SJCRH30 (cell line): ENCODE measurements at places on chromosomes 4 and X. TPM values are rescaled to one million over a fixed set of nuclear protein-coding genes. Genes with fewer than 3 reads are reported as not detected.

GRCh38 chr4:40350627-40351227, 15.6 kb downstream of the CHRNA9 start:
- no peaks in the 10 kb centered on the region for H3K4me1 ChIP-seq
- H3K27me3 ChIP-seq, result no peaks in the 10 kb centered on the region
- no peaks in the 10 kb centered on the region for H3K36me3 ChIP-seq
- H3K27ac ChIP-seq, result no peak overlapping the region

DNA sequence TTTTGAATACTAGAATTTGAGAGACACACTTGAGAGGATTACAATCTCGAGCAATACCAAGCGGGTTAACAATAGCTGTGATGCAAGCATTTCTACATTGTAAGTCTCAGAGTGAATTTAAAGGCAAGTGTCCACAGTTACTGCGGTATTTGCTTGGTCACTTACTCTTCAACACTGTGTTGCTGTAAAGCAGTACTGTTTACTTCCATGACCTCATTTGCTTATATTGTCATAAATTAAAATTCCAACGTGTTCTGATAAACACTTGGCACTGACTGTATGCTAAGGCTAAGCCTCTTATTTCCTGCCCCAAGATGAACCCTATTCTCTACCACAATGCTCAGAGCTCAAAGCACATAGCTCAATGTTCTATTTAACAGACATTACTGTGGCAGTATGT, 11.1 kb downstream of the EXOC1L start:
- H3K4me3 ChIP-seq, result no peak overlapping the region
- no peaks in the 10 kb centered on the region for H3K4me1 ChIP-seq
- no peak overlapping the region for H3K27ac ChIP-seq
- no peaks in the 10 kb centered on the region; the same call in 1 of the 2 replicates for H3K27me3 ChIP-seq

Gene CFP
- 0.08 and 0.32 TPM in 2 replicates for total RNA-seq

Gene TEX11
- 0.08 and 0.23 TPM in 2 replicates for total RNA-seq

Gene DRD5
- not detected in 2 replicates for total RNA-seq

DNA sequence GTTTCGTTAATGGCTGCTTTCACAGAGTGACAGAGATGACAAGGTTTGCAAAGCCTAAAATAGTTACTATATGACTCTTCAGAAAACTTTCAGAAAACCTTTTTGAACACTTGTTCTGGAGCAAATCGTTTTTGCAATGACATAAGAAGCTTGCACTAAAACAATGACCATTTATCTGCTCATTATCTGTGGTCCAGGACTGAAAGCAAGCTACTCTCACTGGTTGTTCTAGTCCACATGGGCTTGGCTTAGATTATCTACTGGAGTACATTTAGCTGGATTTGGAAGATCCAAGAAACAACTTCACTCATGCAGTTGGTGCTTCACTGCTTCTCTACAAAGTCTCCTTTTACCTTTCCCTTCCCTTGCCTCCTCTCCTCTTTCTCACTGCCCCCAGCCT, 1836.4 kb upstream of the AGA start:
- no peak overlapping the region for H3K27ac ChIP-seq
- H3K4me1 ChIP-seq, result no peaks in the 10 kb centered on the region
- no peak for DNase-seq

- H3K4me1 ChIP-seq, result no peaks in the 10 kb centered on the region
- DNase-seq, result no peak
- no peaks in the 10 kb centered on the region for H3K36me3 ChIP-seq
- no peak overlapping the region for H3K4me3 ChIP-seq
- H3K27me3 ChIP-seq, result no peaks in the 10 kb centered on the region
Observed at GRCh38 chr4:48015216-48015615, 1.3 kb downstream of the CNGA1 start.

GRCh38 chrX:12610079-12610478, 181.1 kb upstream of the PRPS2 start:
- no peak overlapping the region for H3K4me3 ChIP-seq
- H3K36me3 ChIP-seq, result no peaks in the 10 kb centered on the region
- peak; percentile 37 for DNase-seq
- no peak overlapping the region for H3K27ac ChIP-seq
- 0 out of 2 replicates have a peak, but pooled peaks cover 4% of the 10 kb centered on the region for H3K4me1 ChIP-seq

Gene FAM184B
- total RNA-seq, result 0.02 and 0.10 TPM in 2 replicates

DNA sequence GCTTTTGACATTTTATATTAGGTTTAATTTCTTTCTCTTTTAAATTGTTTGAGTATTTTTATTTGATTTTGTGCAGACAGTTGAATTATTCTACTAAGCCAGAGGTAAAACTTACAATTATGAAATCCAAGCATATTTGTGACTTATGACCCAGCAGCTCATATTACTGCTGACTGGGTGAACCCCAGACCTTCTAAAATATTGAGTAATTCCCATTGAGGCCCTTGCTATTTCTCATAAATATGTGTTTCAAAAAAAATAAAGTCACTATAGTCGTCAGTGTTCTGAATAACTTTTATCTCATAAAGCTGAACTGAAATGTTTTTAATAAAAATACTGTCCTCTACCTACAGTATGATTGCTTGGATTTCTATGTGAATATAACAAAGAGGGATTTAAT, 303.1 kb downstream of the IQCM start:
- no peaks in the 10 kb centered on the region for H3K4me1 ChIP-seq
- DNase-seq, result no peak
- no peak overlapping the region for H3K27ac ChIP-seq
- H3K36me3 ChIP-seq, result no peaks in the 10 kb centered on the region
- no peaks in the 10 kb centered on the region for H3K27me3 ChIP-seq

Gene EREG
- not detected in 2 replicates for total RNA-seq

GRCh38 chr4:161929956-161930355, 233.8 kb downstream of the FSTL5 start:
- H3K4me3 ChIP-seq, result no peak overlapping the region
- no peaks in the 10 kb centered on the region for H3K4me1 ChIP-seq
- no peaks in the 10 kb centered on the region for H3K36me3 ChIP-seq
- no peak overlapping the region for H3K27ac ChIP-seq

DNA sequence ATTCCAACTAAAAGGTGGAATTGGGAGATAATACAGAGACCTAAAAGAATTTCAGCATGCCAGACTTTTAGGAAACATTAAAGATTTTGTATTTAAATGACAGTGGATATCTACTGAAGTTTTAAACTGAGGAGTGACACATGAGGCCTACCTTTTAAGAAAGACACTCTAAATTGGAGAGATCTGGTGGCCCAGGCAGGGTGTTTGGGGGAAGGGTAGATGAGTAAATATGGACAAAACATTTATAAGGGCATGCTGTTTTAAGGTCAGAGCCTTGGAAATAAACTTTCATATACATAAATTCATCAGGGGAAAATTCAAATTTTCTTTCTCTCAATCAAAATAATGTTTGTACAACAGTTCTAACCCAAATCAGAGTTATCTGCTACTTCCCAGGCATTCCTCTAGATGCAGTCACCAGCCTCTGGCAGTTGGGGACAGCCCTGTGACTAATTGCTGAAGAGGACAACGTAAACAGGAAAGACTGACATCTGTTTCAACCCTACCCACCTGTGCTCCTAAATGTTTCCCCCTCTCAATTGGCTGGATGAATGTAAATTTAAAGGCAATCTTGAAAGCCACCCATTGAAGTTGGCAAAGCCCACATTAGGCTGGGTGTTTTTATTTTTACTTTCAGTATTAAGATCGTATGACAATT, 1646.9 kb upstream of the ADGRL3 start:
- peaks cover 15% of the 10 kb centered on the region for H3K4me1 ChIP-seq
- peak; percentile 91 for DNase-seq
- H3K4me3 ChIP-seq, result peak overlapping the region; percentile 43
- peak overlapping the region; percentile 98 for H3K27ac ChIP-seq
- no peaks in the 10 kb centered on the region for H3K27me3 ChIP-seq

DNA sequence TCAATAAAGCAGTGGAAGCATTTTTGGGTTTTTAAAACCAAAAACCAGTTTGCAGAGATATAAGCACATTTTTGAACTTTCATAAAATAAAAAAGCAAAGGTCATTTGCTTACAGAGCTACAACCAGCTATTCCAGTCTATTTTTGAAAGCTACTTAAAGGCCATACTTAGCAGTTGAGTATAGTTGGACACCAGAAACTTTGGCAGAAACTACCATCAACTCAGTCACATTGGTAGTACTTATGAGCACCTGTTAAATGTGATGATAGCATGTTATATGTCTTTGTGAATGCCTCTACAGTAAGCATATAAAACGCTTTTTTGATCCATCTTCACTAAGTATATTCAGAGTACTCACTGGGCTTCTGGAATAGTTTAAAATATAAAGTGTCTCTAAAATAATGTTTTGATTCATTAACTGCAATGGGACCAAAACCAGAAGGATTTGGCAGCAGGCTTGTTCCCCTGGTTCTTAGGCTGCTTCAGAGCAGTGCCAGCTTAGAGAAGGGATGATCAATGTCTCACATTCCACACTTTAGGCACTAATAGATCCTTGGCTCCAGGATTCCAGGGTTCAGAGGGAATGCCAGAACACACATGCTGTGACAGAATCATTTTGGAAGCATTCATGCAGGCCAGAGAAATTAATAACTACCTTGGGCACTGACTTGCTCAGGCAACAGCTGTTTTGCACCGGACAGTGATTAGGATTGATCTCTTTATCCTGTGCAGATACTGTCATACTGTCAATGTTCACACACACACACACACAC, 103.9 kb downstream of the IQCM start:
- H3K27ac ChIP-seq, result no peak overlapping the region
- H3K4me3 ChIP-seq, result no peak overlapping the region
- H3K36me3 ChIP-seq, result no peaks in the 10 kb centered on the region
- no peaks in the 10 kb centered on the region for H3K4me1 ChIP-seq

Gene KCND1
- 0.08 and 0.12 TPM in 2 replicates for total RNA-seq

DNA sequence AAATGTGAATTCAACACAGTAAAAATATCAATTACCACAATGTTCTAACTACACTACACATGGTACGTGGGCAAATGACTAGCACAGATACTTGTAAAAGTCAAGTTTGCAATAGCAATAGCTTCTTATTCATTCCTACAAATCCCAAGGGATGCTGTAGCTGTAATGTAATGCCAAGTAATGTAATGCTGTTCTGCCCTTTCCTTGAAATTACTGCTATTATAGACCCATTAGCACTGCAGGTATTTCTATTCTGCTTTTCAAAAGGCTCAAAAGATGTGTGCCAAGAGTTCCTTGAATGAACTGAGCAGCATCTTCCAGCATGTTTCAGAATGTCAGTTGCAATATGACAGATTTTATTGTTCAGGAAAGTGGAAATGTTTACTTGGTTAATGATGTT, 129.9 kb upstream of the BANK1 start:
- no peak for DNase-seq
- 0 out of 2 replicates have a peak, but pooled peaks cover 3% of the 10 kb centered on the region for H3K4me1 ChIP-seq
- no peak overlapping the region for H3K4me3 ChIP-seq
- H3K27me3 ChIP-seq, result no peaks in the 10 kb centered on the region
- no peak overlapping the region for H3K27ac ChIP-seq
- H3K36me3 ChIP-seq, result no peaks in the 10 kb centered on the region

DNA sequence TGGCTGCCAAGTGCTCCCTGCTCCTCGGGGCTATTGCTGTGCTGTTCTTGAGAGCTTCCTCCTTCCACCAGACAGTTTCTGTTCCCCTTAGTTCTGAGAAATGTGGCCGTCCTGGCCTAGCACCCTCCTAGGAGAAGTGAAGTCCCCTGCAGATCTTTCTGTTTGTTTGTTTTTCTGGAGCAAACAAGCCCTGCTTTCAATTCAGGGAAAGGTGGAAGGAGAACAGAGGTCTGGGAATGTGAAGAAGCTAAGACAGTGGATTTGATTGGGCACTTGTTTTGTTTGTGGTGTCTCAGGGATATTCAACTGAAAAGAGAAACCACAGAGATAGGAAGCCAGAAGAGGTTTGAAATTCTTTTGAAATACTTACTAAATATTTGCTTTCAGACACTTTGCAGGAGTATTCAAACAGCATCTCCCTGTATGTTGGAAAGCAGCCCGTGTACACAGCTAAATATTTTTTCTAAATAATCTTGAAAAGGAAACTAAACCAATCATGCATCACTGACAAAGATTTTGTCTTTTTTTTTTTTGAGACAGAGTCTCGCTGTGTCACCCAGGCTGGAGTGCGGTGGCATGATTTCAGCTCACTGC, 36.5 kb upstream of the PPM1K start:
- no peak overlapping the region for H3K27ac ChIP-seq
- H3K36me3 ChIP-seq, result no peaks in the 10 kb centered on the region
- peak; percentile 17 for DNase-seq
- H3K4me3 ChIP-seq, result no peak overlapping the region

Gene NONO
- 896 and 933 TPM in 2 replicates for total RNA-seq

Gene USP11
- 51.0 and 53.4 TPM in 2 replicates for total RNA-seq

DNA sequence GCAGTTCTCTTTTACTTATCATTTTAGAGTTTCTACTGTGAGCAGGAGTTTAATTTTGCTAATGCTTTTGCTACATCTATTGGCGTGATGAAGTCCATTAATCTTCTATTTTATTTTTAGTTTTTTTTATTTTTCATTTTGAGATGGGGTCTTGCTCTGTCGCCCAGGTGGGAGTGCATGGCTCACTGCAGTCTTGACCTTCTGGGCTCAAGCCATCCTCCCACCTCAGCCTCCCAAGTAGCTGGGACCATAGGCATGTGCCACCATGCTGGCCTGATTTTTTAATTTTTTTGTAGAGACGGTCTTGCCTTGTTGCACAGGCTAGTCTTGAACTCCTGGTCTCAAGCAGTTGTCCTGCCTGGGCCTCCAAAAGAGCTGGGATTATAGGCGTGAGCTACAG, 9.4 kb downstream of the ZFX start:
- H3K27me3 ChIP-seq, result no peaks in the 10 kb centered on the region
- no peak for DNase-seq
- no peak overlapping the region for H3K27ac ChIP-seq

GRCh38 chr4:110668463-110669235, 45.8 kb upstream of the PITX2 start:
- H3K27ac ChIP-seq, result no peak overlapping the region
- H3K27me3 ChIP-seq, result no peaks in the 10 kb centered on the region
- DNase-seq, result no peak
- peaks cover 9% of the 10 kb centered on the region; the same call in 1 of the 2 replicates for H3K4me1 ChIP-seq
